Ureter (tissue), 1 donor: ENCODE measurements at places on chromosomes 4 and X. TPM values are rescaled to one million over a fixed set of nuclear protein-coding genes. Genes with fewer than 3 reads are reported as not detected.
A peak's percentile ranks its signal among the peaks of the same experiment; 100 is the strongest.

DNA sequence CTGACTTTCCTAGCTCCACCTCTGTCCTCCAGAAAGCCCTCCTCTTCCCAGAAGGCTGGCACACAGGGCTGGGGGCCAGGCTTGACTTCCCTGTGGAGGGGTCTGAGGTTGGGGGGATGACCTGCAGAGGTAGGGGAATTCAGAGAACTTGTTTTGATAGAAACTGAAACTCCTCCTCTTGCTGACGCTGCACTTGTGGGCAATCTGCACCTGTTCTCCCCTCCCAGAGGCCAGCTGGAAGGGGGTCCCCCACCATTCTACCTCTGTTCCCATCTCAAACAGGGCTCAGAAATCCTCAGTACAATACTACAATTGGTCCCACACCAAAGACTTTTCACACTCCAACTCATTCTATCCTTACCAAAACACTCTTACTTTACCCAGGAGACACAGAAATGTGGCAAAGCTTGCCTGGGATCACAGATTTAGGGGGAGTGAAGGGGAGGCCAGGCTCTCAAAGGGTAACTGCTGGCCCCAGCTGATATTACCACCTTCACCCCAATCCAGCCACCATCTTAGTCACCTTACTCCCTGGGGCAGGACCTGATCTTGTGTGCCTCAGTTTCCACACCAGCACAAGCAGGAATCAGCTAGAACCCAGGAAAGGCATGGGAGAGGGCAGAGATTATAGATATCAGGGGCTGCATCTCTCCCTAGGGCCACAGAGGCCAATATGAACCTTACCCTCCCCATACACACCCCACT, 18.5 kb downstream of the OTUD5 start:
- DNase-seq: no peak

- DNase-seq: no peak
Measured at GRCh38 chrX:143115466-143115865, 89.7 kb downstream of the SPANXN4 start.

GRCh38 chrX:16788477-16788876, 2.2 kb downstream of the TXLNG start:
- no peak for DNase-seq

DNA sequence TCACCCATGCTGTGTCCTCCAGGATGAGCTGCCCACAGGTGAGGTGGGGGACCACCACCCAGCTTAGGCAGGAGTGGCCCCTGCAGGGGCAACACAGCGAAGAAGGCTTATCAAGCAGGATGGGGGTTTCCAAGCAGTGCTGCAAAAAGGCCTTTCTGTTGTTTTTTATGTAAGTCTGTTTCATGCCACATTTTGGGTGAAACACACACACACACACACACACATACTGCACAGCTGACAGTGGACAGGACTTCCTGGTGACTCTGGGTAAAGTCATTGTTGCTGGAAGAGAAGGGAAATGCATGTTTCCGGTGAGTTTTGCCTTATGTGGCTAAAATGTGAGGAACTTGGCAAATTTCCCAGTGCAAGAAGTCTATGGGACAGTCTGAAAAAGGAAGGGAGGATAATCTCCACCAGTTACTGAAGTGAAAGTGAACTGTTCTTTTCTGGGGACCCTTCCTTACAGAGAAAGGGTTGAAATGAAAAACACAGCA, 119.2 kb downstream of the IRF2 start:
- DNase-seq: peak; percentile 65

DNA sequence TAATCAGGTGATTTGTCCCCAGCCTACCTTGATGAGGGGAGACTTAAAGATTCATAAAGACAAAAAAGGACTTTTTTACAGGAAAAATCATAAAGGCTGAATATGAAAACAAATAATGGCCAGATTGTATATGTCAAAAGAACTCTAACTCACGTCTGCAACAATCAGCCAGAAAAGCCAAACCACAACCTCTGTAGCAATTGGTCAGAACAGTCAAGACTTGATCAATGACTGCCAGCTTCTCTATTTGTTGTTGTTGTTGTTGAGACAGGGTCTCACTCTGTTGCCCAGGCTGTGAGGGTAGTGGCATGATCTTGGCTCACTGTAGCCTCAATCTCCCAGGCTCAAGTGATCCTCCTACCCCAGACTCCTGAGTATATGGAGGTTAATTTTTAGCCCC, 35.9 kb upstream of the PPA2 start:
- DNase-seq: no peak

DNA sequence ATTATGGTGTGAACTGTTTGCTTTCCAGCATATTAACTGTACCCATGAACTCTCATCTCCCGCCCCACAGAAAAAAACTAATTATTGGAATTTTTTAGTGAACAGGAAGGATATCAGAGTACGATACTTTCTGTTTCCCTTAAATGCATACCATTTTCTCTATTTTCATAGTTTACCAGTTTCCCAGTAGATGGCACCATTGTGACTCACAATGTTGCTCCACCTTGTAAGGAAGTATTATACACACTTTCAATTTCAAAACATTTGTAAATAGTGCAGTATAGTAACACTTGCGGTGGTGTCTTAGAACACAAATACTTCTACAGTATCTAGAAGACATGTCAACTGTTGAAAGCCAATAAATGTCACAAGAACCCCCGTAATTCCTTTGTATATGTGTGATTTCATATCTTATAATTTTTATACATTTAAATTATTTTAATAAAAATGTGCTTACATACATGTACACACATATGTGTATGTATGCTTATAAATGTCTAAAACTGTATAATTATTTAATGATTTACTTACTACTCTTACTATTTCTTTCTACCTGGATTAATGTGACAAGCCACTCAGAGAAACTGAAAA, 167.3 kb downstream of the SLIT2 start:
- no peak for DNase-seq

DNA sequence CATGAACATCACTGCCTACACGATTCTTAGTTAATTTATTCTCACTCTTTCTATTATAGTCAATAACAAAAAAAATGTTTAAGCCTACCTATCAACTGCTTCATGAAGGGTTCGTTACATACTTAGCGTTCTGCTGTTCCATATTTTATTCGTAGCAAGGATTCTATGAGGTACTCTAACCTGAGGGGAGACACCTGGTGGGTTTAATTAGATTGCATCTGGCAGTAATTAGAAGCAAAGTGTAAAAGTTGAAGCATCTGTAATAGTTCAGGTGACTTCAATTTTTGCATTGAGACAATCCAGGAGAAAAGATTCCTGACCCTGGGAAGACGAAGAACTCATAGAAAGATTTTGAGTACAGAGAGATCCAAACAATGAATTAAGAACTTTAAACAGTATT, 1655.8 kb upstream of the TENM3 start:
- DNase-seq: no peak

DNA sequence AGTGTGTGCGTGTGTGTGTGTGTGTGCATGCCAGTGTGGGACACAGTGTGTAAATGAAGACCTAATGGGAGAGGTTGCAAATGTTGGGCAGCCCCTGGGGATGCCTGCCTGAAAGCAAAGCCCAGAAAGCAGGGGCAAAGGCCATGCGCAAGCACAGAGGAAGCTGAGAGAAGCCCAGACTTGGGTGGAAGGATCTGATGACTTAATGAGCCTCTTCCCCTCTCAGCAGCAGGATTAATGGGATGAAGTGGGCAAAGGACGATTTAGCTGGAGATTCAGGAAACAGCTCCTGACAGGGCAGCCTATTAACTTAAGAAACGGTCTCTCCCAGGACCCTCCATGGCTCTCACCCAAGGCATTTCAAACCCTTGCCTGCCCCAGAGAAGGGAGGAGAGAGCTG, 107.3 kb downstream of the EFNB1 start:
- no peak for DNase-seq

- DNase-seq: no peak
Measured at GRCh38 chr4:5755161-5755560, 44.2 kb downstream of the EVC start.

DOK7 gene
- 4.5 TPM for total RNA-seq

RBPJ gene
- total RNA-seq: 73.3 TPM

- no peak for DNase-seq
Measured at GRCh38 chrX:95248386-95248785, 1436.3 kb upstream of the DIAPH2 start.

DNA sequence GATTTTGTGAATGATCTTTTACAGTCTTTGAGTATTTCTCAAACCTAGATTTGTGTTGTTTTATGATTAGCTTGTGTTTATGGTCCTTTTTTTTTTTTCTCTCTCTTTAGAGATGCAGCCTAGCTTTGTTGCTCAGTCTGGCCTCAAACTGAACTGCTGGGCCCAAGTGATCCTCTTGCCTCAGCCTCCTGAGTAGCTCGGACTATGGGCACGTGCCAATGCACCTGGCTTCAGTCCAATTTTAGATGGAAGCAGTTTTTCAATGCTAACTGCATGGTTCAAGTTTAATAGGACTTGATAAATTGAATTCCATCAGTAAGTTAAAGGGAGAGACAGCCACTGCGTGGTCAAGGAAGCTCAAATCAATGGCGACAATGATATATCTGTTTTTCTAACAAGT, 3.8 kb upstream of the FGG start:
- DNase-seq: no peak

- DNase-seq: no peak
Measured at GRCh38 chr4:176198316-176198903, 3.0 kb upstream of the SPATA4 start.

GALNTL6 gene
- total RNA-seq: 0.29 TPM

GRCh38 chr4:7254736-7255487, 62.6 kb downstream of the SORCS2 start:
- no peak for DNase-seq
